Stimulated activated CD4-positive, alpha-beta T cell treated with anti-CD3 and anti-CD28 coated beads, Interleukin-1b, Interleukin-23, amount 100 ng/mL, for 1 hour (primary cell): ENCODE measurements at places on chromosomes 3 and 15.

DNA sequence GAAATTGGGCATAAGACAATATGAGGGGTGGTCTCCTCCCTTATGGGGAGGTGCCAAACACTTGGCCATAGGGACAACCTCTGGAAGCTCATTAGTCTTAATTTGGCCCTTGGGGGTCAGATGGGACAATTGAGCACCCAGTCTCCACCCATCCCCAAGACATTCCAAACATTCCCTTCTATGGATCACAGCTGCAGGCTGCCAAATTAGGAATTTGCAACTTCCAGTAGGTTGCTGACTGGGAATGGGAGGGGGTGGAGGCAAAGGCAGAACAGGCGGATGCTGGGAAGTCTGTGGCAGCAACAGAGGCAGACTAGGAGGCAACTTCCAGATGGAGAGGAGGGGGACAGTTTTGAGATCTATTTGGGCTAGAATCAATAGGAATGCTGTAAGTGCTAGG, 1.4 kb upstream of the PDHB start:
- DNase-seq: no peak

DNA sequence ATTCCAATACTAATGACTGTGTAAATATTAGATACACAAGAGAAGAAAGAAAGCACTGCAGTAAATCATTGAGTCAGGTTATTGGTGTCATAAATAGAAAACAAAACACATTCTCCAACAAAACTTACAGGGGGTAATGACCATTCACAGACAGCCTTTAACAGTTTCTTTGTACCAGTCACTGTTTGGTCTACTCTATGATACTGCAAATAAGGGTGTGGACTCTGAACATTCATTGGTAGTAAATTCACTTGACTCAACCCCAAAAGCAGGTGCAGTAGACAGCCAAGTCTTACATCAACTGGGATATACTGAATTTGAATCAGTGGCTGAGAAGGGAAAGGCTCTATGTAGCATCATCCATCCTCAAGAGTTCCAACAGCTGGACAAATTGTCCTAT, 463.5 kb downstream of the FOXP1 start:
- DNase-seq: no peak

DNA sequence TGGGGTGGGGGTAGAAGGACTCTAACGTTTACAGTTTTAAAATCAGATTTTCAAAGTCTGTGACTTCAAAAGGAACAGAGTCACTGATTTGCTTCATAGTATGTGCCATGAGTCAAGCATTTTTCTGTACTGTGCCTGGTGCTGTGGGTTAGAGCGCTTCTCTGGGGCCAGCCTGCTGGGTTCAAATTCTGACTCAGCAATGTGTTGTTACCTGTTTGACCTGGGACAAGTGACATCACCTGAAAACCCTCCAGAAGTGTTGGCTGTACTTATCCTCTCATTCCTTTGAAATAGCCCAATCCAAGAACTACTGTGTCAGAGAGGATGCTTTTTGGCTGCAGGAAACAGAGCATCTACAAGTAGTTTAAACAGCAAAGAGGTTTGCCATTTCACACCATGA, 101.7 kb downstream of the LSM3 start:
- DNase-seq: no peak

DNA sequence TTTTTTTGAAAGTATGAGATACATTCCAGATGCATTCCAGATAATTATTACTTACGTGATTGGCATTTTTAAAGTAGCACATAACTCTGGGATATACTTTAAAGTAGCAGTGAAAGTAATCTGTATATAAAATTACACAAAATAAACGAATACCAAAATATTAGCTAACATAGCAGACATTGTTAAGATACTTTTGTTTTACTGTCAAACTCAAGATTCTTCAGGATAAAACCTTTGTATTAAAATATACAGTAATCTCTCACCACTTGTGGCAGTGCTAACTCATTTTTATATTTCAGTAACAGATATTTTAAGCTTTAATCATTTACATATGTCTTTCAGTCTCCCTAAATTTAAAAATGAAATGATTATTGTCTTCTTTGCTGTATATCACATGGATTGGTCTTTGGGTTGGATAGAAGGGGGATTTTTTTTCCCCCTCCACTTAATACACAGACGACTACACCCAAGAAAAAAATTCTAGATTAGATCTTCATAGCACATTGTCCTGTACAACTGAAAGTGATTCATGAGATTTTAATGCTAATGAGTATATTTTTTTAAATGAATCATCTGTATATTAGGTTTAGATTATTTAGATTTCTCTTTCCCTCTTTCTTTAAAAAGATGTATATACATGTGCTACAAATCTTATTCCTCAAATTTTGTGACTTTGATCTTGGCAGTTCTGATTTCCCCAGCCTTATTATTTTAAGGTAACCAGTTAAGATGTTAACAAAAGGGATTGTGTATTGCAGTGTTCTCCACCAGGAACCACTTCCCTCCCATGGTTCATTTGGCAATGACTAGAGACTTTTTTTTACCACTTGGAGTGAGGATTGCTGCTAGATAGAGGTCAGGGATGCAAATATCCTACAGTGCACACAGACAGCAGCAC, 24.5 kb upstream of the EBLN2 start:
- no peak for DNase-seq

DNA sequence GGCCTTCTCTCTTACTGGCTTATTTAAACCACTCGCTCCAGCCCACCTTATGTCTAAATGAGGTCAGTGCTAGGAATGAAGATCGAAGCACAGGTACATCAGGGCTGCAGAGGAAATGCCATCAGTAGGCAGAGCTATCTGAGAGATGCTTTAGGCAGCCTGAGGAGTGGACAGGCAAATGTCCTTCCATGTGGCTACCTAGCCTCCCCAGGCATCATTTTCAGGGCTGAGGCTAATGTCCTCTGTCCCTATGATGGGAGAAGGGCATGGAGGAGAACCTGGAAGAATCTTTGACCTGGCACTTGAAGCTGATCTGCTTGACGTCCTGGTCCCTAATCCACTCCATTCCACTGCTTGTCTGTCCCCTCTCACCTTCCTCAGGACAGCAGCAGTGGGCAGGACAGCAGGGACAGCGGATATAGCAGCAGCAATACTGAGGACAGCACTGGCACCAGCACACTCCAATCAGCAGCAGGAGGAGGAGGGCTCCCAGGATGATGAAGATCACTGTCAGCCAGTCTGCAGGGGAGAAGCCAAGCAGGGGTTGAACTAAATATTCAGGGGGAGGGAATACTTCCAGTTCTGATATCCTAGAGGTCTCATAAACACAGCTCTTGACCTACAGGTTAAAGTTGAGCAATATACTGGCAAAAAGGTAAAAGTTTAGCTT, 21.0 kb downstream of the ILDR1 start:
- no peak for DNase-seq

DNA sequence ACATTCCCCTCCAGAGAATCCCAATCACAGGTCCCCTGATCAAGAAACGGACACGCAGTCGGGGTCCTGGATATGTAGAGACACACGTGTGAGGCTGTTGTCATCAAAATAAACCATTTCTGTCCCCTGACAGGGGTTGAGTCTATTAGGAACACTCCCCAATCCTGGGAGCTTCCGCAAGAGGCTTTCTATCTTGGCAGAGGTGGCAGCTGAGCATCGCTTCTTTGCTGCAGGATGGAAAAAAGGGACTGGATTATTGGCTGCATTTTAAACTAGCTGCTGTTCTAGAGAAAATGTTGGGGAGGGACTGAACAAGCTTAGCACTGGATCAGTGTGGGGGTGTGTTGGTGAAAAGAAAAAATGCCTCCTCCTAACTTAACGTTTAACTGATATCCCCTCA, 2.5 kb upstream of the CNTN4 start:
- no peak for DNase-seq

GRCh38 chr3:39383045-39383880, at the start of gene SLC25A38:
TSS of gene SLC25A38 (plus strand) at chr3:39383370. CDS start at chr3:39383725, 355 bp downstream.
- peak; percentile 46 for DNase-seq

- DNase-seq: no peak
Measured at GRCh38 chr3:50657407-50657806, 17.3 kb upstream of the DOCK3 start.

GRCh38 chr3:195907934-195908693, at the start of gene TNK2:
TSS of gene TNK2 (minus strand) at chr3:195908551. CDS start at chr3:195888588, 19,963 bp downstream.
- no peak for DNase-seq

- no peak for DNase-seq
Measured at GRCh38 chr3:177730814-177731213, 533.5 kb upstream of the TBL1XR1 start.

- no peak for DNase-seq
Measured at GRCh38 chr3:41317298-41317697, 118.0 kb downstream of the CTNNB1 start.

DNA sequence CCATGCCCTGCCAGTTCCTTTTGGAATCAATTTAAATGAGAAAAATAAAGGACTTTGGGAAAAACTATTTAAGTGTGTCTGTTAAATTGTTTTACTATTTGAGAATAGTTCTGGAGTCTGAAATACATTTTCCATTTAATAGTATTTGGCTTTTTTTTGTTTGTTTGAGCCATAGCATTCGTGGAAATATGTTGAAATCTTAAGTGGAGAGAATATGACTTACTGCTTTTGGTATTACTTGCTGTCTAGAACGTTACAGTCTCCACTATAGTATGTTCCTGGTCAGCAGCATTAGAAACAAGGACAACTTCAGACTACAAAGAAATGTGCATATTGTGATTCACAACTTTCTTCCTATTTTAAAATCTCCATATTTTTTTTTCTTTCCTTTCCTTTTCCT, 179.4 kb downstream of the GHSR start:
- no peak for DNase-seq

DNA sequence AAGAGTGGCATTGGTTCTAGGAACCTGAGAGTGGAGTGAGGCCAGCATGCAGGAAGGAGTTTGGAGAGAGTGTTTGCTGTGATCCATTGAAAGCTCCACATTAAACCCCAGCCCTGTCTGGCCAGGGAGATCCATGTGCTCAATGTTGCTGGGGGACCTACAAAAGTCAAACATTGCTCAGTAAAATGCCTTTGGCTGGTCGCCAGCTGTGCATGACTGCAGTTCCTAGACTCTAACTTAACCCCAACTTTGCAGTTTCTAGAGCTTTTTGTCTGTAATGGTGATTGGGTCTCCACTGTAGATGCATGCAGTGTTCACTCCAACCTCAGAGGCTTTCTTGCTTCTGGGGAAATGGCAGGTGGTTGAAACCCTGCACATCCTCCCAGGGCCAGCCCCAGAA, 99.7 kb upstream of the ABHD17C start:
- no peak for DNase-seq

DNA sequence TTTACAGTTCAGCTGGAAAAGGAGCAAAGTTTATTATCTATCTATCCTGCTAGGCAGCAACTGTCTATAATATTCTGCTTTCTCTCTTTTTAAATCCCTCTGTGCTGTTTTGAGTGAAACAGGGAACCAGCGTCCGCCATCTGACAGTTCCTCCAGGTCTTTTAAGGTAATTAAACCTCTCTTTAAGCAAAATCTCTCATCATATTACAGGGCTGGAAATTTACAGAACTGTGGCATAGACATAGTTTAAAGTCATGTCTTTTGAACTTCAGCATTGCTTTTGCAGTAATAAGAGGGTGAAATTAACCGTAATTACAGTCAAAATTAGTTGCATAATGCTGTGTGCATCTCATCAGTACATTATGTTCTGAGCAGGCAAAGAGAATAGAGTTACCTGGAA, 263.4 kb upstream of the KCNMB2 start:
- no peak for DNase-seq

DNA sequence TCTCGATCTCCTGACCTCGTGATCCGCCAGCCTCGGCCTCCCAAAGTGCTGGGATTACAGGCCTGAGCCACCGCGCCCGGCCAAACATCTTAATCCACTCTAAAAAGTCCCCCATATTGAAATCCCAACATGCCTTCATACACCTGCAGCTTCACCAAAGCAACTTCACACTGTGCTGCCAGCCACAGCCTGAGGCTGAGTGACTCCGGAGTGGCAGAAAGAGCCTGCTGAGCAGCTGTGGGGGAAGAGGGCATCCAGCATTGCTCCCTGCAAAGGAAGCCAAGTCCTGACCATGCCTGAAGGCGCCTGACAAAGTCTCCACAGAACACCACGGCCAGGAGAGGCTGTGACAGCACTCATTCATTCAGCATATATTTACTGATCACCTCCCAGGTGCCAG, 21.6 kb upstream of the VGLL4 start:
- DNase-seq: no peak

DNA sequence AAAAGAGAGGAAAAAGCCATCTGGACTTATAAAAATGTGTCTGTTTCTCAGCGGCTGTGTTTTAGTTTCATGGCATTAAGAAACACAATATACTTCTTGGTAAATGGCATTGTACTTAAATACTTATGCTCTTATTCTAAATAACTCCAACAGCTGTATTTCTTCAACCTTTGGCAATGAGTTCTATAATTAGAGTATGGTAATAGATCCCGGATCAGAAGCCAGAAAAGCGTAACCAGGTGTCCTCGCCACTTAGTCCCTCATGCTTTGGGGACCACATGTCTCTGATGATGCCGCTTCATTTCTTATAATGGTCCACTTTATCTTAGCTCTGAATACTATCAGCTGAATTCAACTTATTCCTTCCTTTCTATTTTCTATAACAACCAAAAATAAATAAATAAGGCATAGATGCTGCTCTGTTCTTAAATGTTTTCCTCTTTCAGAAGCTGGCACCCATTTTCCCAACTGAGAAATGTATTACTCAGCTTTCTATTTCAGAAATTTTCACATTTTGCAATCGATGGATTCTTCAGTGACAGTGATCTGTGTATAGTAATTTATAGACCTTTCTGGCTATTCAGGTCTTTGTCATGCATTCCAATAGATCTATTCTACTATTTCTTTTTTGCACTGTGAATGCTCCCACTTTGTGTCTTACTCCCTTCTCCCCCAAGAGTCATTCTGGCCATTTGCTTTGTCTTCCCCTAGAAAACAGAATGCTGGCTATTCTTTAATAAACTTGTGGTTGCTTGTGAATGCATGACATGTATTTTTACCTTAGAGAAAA, 87.6 kb upstream of the KBTBD8 start:
- no peak for DNase-seq

DNA sequence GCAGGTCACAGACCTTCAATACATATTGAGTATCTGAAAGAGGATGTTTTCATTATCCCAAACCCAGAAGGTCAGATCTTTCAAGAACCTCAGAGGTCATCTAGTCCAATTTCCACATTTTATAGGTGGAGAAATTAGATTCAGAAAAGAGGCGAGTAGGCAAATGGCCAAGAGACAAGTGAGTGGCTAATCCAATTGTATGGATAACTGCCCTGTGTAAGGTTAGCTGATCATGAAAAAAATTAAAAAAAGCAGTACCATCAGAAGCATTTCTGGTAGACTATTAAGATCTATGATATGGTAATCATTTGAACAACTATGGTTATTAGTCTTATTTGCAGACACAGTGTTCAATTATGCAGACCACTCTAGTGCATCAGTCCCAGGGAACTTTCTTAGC, 660.7 kb upstream of the CFAP20DC start:
- DNase-seq: no peak

DNA sequence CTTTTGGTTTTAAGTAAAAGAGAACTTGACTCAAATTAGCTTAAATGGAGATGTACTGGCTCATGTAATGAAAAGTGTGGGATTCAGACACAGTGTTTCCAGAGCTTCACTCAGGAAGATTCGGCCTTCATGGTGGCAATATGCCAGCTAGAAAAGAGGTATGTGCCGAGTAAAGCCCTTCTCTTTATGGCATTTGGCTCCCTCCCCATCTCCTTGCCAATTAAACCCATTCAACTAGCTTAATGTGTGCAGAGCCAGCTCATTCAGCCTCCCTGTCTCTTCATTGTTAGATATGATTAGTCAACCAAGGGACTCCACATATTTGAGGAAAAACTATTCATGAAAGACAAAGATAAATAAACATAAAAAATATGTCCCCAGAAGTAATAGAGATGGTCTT, 15.0 kb upstream of the TRANK1 start:
- no peak for DNase-seq

GRCh38 chr3:156465194-156465593, 89.7 kb downstream of the SSR3 start:
- no peak for DNase-seq

- no peak for DNase-seq
Measured at GRCh38 chr3:44236485-44236908, 5.2 kb upstream of the TOPAZ1 start.
